Lung (tissue), 17 donors: ENCODE measurements at places on chromosomes 16 and 17. TPM values are rescaled to one million over a fixed set of nuclear protein-coding genes. Genes with fewer than 3 reads are reported as not detected.
A peak's percentile ranks its signal among the peaks of the same experiment; 100 is the strongest.

DNA sequence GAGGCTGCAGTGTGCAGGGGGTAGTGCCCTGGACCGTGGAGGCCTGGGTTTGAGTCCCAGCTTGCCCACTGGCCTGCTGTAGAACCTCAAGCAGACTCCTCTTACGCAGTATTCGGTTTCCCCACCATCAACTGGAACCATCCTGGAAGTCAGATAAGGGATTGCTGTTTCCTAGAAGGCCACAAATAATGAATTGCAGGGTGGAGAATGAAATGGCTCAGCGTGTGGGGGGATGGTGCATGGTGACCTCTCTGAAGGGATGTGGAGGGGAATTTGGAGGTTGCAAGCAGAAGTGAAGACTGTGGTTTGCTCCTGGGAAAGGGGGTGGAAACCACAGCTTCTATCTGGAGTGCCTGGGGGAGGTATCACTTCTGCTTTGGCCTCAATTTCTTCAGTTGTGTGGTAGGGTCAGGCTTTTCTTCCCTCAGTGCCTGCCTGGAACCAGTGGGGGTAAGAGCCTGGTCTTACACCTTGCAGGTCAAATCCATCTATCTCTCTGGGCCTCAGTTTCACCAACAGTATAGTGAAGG is 1.7 kb downstream of the ADGRG5 start:
- H3K4me1 ChIP-seq: no peaks in the 10 kb centered on the region
- H3K27me3 ChIP-seq: no peaks in the 10 kb centered on the region
- DNase-seq: no peak
- H3K4me3 ChIP-seq: no peak overlapping the region
- H3K36me3 ChIP-seq: no peaks in the 10 kb centered on the region
- H3K27ac ChIP-seq: no peak overlapping the region

GRCh38 chr17:5485270-5486205 is at the start of gene DERL2:
DERL2 (minus strand) TSS chr17:5486178; CDS start chr17:5486161, 17 bp downstream.
- peaks cover 16% of the 10 kb centered on the region for H3K36me3 ChIP-seq
- peak within 1 kb of the TSS; percentile 99 for H3K27ac ChIP-seq
- peak within 1 kb of the TSS; percentile 91 for H3K4me3 ChIP-seq
- H3K4me1 ChIP-seq: peaks cover 9% of the 10 kb centered on the region

DNA sequence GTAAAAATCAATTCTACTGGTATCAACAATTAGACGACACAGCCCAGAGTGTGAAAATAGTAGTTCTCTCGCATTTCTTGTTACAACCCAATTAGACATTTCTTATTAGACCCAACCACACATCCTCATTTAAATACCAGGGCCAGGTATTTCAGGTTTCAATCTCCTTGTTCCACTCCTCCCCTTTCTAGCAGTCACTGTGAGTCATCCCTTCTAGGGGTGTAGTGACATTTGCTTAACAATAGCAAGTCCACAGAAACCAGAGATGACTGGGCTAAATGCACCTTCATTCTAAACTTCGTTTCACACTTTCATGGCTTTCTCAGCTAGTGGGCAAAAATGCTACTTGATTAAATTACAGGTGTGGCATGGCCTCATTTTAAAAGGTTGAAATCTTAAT is 116.9 kb upstream of the CACNG3 start:
- DNase-seq: no peak
- no peak overlapping the region for H3K4me3 ChIP-seq
- no peaks in the 10 kb centered on the region for H3K36me3 ChIP-seq
- no peaks in the 10 kb centered on the region for H3K27me3 ChIP-seq

The TRPV3 gene
- 0.46 TPM for total RNA-seq

The DNAAF8 gene
- 5.1 TPM for total RNA-seq

The ABCA10 gene
- total RNA-seq: 3.5 TPM

The GPS1 gene
- 102 TPM for total RNA-seq

DNA sequence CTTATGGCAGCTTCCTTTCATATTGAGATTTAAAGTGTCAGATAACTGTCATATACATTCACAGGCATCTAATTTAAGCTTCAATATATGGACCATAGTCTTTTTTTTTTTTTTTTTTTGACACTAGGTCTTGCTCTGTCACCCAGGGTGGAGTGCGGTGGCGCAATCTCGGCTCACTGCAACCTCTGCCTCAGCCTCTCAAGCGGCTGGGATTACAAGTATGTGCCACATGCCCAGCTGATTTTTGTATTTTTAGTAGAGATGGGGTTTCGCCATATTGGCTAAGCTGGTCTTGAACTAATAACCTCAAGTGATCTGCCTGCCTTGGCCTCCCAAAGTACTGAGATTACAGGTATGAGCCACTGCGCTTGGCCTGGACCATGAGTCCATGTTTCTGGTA is 13.6 kb downstream of the CEP95 start:
- H3K27ac ChIP-seq: no peak overlapping the region
- peaks cover 15% of the 10 kb centered on the region for H3K36me3 ChIP-seq
- H3K27me3 ChIP-seq: no peaks in the 10 kb centered on the region
- no peaks in the 10 kb centered on the region for H3K4me1 ChIP-seq
- DNase-seq: no peak
- H3K4me3 ChIP-seq: no peak overlapping the region

DNA sequence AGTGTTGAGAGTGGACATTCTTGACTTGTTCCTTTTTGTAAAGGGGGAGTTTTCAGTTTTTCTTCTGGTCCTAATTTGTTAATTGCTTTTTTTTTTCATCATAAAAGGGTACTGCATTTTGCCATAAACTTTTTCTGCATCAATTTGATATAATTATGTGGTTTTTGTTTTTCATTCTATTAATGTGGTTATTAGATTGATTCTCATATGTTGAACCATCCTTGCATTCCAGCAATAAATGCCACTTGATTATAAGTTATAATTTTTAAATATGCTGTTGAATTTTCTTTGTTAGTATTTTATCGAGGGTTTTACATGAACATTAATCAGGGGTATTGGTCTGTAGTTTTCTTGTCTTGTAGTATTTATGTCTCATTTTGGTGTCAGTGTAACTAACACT is 87.2 kb upstream of the SMIM36 start:
- H3K4me3 ChIP-seq: no peak overlapping the region
- DNase-seq: no peak
- H3K27ac ChIP-seq: no peak overlapping the region
- no peaks in the 10 kb centered on the region for H3K27me3 ChIP-seq
- H3K4me1 ChIP-seq: no peaks in the 10 kb centered on the region
